ENCODE measurements at places on chromosomes 3 and 15.

- DNase-seq: no peak
Observed at GRCh38 chr3:184227481-184227935, 1.9 kb upstream of the VWA5B2 start.

DNA sequence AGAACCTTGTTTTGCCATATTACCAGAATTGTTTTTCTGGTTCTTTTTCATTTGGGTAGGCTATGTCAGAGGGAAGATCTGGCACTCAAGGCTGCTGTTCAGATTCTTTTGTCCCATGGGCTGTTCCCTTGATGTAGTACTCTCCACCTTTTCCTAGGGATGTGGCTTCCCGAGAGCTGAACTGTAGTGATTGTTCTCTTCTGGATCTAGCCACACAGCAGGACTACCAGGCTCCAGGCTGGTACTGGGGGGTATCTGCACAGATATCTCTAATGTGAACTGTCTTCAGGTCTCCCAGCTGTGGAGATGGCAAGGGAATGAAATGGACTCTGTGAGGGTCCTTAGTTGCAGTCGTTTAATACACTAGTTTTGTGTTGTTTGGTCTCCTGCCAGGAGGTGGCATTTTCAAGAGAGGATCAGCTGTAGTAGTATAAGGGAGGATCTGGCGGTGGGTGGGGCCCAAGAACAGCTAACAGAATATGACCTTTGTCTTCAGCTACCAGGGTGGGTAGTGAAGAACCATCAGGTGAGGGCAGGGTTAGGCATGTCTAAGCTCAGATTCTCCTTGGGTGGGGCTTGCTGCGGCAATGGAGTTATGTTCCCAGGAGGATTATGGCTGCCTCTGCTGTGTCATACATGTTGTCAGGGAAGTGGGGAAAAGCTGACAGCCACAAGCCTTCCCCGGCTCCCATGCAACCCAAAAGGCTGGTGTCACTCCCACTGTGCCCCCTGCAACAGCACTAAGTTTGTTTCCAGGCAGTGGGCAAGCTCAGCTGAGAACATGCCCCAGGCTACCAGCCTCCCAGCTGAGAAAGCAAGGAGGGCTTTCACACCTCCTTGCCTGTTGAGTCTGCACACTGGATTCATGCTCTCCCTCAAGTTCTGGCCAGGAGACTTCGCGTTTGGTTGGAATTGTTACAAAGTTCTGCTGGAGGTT, 252.5 kb downstream of the ISL2 start:
- no peak for DNase-seq

DNA sequence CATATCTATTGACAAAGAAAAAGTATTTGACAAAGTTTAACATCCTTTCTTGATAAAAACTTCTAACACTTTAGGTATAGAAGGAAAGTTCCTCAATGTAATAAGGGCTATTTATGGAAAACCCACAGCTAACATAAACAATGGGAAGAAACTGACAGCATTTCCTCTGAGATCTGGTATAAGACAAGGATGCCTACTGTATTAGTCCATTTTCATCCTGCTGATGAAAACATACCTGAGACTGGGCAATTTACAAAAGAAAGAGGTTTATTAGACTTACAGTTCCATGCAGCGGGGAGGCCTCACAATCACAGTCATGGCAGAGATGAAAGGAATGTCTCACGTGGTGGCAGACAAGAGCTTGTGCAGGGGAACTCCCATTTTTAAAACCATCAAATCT, 17.8 kb upstream of the CLDN1 start:
- DNase-seq: no peak

DNA sequence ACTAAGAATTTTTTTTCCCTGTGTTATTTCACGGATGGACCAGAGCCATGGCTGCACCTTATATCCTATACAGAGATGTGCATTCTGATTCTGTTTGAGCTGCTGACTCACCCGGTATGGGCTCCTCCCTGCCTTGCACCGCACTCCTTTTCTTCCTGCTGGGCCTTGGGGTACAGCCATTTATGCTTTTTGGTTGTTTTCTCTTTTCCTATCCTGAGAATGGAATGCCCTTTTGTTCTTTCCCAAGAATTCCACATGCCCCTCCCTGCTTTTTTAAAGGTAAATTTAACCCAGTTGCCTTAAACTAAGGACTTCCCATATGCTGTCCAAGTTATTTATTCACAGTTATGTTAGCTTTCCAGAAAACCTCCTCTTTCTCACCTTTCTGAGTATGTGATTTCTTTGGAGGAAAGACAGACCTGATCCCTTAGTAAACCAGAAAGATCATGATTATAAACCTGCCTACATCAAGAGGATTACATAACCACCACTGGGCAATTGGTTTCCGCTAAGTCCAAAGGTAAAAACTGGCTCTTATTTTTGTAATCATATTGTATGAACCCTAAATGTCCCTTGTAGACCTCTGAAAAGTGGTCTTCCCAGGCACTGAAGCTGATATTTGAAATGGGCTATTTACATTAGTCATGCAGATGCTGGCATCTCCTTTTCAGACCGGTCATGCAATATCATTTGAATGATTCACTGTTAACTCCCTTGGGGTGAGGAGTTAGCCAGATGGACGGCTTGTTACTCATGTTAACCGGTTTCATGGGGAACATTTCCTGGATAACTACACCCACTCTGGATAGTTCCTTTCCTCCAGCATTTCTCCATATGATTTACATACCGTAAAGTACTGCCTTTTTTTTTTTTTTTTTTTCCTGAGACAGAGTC, 45.5 kb downstream of the TMOD3 start:
- no peak for DNase-seq

- DNase-seq: no peak
Observed at GRCh38 chr15:66946578-66947164, 118.7 kb upstream of the SMAD3 start.

DNA sequence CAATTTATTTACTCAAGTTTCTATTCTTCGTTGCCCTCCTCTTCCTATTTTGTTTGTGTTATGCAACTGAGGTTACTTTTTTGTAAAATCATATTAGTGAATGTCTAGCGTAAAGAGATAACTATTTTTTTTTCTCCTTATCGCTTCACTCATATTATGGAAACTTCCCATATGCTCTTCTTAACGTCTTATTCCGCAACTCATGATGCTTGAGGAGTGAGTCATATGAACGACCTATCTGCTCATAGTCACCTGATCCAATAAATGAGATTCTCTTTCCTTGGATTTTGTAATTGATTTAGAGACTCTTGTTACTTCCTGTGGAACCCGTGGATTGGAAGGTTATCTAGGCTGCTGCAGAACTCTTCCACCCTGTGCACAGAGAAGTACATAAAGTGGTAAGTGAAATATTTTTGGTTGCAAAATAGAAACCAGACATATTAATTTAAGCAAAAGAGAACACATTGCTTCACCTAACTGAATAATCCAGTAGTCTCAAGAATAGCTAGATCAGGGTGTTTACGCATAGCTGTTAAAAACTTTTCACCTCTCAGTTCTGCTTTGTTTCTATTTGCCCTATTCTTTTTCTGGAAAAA, 719.3 kb upstream of the SGO1 start:
- DNase-seq: no peak

DNA sequence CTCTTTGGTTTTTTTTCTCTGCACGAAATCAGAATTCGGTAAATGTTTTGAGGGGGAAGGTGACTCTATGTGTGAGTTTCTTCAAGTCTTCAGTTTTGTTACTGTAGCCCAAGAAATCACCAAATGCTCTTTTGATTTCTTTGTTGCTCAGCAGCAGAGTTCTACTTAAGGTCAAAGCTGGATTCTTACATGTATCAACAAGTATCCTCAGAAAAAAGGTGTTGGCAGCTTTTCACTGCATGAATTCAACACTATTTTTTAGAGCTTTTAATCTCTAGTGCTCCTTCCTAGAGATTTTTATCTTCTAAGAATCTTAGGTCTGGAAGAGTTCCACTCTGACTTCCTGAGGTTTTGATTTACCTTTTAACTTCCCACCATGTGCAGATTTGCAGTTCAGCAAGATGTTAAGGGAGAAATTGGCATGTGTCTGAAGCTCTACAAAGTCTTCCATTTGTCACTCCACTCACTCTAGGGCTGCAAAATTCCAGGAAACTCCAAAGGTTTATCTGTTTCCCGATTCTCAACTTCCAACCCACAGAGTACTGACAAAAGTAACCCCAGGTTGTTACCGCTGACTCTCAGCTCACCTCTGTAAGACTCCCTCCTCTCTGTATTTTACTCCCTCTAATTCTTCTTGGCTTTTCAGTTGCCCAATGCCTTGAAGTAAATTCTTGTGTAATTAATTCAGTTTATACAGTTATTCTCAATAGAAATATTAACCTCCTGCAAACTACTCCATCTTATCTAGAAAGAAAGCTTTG, 13.3 kb upstream of the CD200 start:
- DNase-seq: no peak

GRCh38 chr15:42359985-42360384, 684 bp downstream of the CAPN3 start:
- DNase-seq: no peak

GRCh38 chr3:32564195-32564594, 6.5 kb downstream of the DYNC1LI1 start:
- no peak for DNase-seq

DNA sequence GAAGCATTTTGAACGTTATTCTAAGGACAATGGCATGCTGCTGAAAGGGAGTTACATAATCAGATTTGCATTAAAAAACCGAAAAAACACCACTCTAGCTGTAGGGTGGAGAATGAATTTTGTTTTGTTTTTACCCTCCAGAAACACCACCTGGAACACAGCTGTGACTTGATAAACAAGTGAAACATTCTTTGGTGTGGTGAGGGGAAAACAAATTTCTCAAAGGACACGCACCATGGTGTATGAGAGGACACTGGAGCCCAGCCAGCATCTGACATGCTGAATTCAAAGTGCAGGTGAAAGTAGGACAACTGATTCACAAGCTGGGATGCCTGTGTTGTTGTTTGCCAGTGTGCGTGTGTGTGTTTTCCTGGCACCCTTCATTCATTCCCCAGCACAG, 554.5 kb upstream of the TBL1XR1 start:
- no peak for DNase-seq

GRCh38 chr3:122636697-122637096, 43.9 kb upstream of the PARP14 start:
- DNase-seq: no peak

- peak; percentile 62 for DNase-seq
Observed at GRCh38 chr3:130811557-130811956, 64.9 kb upstream of the PIK3R4 start.

DNA sequence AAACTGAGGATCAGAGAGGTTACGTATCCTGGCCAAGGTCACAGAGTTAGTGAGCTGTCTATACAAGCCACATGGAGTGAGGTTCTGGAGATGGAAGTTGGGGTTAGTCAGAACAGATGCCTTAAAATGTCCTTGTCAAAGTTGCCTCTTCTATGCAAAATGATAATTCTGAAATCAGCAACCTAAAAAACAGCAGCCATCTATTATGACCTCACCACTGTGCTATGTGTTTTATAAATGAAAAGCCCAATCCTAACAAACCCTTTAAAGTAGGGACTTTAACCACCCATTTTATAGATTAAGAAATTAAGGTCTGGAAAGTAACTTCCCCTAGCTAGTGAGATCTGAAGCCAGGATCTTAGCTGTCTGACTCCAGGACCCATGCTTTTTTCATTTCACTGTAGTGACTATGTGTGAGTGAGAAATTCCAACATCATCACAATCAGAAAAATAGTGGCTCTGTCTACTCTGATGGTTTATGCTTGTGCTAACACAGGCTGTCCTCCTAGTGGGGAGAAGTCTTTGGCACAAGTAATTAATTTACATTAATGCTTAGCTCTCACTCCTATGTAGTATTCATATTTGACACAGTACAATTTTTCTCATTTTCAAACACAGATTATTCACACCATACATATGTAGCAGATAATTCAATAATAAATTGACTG, 143.6 kb downstream of the ANO10 start:
- DNase-seq: no peak

- no peak for DNase-seq
Observed at GRCh38 chr15:96349857-96350720, 19.6 kb downstream of the NR2F2 start.

- DNase-seq: no peak
Observed at GRCh38 chr3:142693136-142693853, 30.5 kb upstream of the TRPC1 start.

- no peak for DNase-seq
Observed at GRCh38 chr15:48402427-48403177, 71.4 kb downstream of the DUT start.

DNA sequence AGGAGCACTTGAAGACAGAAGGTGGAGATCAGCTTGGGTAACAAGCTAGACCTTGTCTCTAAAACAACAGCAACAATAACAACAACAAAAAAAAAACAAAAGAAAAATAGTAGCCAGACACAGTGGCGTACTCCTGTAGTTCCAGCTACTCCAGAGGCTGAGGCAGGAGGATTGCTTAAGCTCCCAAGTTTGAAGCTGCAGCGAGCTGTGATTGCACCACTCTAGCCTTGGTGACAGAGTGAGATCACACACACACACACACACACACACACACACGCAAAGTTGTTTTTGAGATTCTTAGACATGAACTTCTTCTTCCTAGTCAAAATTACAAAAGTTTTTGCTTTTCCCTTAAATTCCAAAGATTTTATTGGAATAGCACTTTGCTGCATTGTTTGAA, 93.0 kb upstream of the IGSF10 start:
- no peak for DNase-seq

DNA sequence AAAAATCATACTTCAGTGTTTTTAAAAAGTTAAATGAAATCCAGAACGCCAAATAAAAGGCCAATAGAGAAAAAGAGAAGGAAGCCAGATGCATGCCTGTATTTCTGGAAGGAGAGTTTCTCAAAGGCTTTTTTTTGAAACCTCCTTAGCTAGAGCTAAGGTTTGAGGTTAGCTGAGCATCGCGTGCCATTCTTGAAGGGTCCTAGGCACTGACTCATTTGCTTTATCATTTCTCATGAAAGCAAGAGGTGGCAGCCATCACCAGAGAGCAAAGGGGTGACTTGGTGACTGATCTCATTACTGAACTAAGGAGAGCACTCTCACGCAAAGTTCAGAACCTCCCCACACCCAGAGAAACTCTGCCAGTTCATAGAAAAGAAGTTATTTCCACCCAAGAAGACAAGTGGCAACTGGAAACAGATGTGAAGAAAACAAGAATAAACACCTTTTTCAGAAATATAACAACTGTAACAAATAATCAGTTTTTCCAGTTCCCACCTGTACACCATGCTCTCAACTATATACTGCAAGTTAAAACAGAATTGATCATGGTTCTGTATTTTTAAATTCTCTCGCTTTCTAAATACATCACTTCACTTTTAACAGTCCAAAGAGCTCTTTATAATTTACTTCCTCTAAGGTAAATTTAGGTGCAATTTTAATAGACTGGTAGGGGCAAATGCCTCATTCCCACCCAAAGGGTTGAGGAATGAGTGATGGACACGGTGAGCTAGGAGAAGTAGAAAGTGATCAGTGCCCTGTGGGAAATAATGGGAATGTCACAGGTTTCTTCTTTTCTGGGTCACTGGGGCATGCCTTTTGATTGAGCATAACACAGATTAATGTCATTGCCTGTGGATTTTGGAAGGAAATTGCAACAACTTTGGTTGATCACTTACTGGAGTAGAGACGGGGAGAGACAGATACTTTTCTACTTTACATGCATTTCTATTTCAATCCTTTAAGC, 24.7 kb downstream of the GPR15 start:
- no peak for DNase-seq

- DNase-seq: no peak
Observed at GRCh38 chr3:49638445-49638844, 35.7 kb upstream of the APEH start.

GRCh38 chr3:112739252-112739965, 98.5 kb upstream of the CCDC80 start:
- DNase-seq: no peak

GRCh38 chr3:133572158-133573053, 1.1 kb upstream of the CDV3 start:
- DNase-seq: no peak
